ENCODE measurements at places on chromosomes 6 and 20.

DNA sequence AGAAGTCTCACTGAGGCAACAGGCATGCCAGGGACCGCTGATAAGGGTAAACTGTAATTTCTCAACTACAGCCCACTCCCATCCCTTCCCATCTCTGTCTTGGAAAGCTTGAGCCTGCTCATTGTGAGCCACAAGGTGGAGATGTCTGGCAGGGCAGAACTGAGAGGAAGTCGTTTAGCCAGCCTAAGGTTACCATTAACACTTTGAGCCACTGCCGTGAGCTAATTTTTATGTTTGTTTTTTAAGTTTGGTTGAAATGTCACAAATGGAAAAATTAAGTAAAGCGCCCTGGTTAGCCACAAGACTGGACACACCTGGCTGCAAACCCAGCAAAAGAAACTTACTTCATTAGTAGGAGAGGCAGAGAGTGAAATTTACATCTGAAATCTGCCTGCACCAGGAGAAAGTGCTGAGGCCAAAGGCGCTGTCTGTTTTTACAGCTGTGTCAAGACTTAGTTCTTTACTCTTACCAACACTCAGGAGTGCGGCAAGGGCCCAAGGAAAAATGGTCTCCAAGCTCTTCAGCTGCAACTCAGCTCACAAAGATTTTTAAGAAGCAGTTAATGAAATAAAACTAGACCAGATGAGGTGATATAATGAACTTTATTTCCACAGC, 50.0 kb upstream of the FAM83C start:
- no peak for DNase-seq

- DNase-seq = no peak
Measured at GRCh38 chr20:19252451-19253120, 40.1 kb downstream of the SLC24A3 start.

DNA sequence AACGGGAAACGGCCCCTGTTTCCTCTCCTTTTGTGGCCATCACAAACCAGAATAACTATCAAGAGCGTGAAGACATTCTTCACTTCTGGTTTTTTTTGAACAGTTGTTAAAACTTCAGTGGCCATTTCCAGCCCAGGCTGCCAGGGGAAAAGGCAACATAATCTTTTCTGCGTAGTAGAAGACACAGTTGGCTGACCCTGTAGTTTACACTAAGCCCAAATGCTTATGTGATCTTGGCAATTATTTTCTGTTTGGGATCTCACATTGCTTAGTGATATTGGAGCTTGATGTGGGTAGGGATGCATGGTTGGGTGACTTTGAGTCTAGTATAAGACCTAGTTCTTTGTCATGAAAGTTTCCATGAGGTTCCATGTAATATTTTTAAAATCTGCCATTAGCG, 449.4 kb upstream of the CDH4 start:
- no peak for DNase-seq

GRCh38 chr6:138431256-138432062, 27.4 kb downstream of the HEBP2 start:
- DNase-seq = no peak

- no peak for DNase-seq
Measured at GRCh38 chr6:150929416-150929815, 63.9 kb downstream of the MTHFD1L start.

DNA sequence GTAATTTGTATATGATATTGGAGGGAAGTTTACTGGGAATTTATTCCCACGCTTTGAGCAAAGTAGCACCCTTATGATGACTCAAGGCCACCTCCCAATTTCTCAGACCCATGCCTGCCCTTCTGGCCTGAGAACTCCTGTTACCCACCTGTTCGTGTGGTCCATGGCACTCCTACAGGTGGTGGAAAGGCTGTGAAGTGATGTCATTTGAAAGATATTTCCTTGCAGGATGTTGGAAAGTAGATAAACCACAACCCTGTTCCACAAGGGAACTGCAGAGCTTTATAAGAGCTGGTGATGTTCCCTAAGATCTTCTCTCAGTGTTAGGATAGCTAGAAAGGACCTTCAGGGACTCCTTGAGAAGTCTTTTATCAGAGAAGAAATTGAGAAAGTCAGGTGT, 70.5 kb downstream of the ADGRG6 start:
- no peak for DNase-seq

GRCh38 chr6:82924799-82925535, 140.7 kb downstream of the UBE3D start:
- DNase-seq = no peak

GRCh38 chr20:62935968-62936585, 1.9 kb upstream of the GID8 start:
- DNase-seq = no peak

DNA sequence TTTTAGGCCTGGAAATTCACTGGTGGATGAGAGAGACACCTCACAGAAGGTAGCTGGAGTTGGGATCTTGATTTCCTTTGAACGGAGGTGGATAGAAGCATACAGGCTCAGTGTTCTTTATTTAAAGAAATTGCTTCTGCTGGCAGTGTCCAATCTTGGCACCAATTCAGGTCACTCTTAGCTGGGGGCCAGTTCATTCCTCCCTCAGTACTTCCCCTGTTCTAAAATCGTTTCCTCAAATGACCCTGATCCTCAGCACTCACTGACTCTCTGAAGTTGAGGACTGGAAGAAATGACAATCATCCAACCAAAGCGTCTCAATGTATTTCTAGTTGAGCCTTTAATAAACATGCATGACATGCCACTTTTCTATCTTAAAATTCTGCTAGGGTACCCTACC, 472.5 kb upstream of the BTBD3 start:
- DNase-seq = no peak
